Left forelimb (tissue), 1 donor: ENCODE measurements at places on chromosomes 5 and 9.

DNA sequence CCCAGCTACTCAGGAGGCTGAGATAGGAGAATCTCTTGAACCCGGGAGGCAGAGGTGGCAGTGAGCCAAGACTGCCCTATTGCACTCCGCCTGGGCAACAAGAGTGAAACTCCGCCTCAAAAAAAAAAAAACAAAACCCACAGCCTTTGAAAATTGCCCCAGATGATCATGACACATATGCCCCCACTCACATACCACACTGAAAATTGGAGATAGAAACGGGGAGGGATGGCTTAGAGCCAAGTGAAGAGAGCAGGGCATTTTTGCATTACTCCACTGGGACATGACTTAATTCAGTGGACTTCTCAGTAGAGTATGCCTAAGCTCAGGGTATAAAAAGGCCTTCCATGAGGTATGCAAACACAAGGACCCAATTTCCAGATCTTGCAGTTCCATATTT, 309.3 kb downstream of the BNC2 start:
- DNase-seq = no peak

- DNase-seq = no peak
Measured at GRCh38 chr9:136829981-136830885, 12.0 kb upstream of the AJM1 start.

- DNase-seq = peak; percentile 30
Measured at GRCh38 chr5:2724031-2724581, 27.4 kb downstream of the IRX2 start.

GRCh38 chr5:178418471-178419010, 171.7 kb downstream of the COL23A1 start:
- DNase-seq = peak; percentile 44

DNA sequence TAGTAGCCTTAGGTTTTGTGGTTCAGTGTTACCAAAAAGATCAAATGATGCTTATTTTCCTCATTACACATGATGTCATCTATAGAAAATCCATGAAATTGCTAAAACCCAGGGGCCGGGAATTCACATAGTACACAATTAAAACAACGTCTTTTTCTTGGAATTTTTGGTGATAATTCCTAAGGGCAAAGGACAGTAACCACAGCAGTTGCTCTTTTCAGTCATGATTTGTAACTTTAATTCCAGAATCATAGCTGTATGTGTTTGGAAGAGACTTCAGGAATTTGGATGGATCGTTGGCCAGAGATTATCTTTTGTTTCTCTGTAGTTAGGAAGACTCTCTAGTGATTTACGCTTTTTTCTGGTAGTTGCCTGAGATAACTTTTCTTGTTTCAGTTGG, 748.7 kb downstream of the TLE4 start:
- DNase-seq = no peak

GRCh38 chr9:100459963-100460362, 13.0 kb upstream of the TMEFF1 start:
- no peak for DNase-seq

- no peak for DNase-seq
Measured at GRCh38 chr9:95336281-95336680, 18.8 kb upstream of the FANCC start.

DNA sequence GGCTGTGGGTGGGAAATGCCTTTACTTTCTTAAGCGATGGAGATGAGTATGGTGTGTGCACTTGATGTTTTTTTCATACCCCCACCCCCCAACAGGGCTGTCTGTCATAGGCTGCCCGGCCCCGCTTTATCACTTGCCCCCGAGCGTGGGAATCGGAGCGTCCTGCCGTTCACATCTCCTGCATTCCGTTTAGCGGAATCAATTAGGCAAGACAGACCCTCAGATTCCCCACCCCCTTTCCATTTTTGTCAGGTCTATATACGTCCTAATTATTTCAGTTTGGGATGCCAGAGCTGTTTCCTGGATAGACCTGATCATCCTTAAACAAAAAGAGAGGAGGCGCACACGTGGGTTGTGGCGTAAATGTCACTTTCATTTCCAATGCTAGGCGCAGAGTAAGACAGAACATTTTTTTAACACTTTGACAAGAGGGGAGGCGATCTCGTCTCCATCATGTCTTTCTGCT, 217.2 kb downstream of the MEF2C start:
- peak; percentile 64 for DNase-seq

- DNase-seq = no peak
Measured at GRCh38 chr5:144060598-144060997, 109.9 kb downstream of the YIPF5 start.

DNA sequence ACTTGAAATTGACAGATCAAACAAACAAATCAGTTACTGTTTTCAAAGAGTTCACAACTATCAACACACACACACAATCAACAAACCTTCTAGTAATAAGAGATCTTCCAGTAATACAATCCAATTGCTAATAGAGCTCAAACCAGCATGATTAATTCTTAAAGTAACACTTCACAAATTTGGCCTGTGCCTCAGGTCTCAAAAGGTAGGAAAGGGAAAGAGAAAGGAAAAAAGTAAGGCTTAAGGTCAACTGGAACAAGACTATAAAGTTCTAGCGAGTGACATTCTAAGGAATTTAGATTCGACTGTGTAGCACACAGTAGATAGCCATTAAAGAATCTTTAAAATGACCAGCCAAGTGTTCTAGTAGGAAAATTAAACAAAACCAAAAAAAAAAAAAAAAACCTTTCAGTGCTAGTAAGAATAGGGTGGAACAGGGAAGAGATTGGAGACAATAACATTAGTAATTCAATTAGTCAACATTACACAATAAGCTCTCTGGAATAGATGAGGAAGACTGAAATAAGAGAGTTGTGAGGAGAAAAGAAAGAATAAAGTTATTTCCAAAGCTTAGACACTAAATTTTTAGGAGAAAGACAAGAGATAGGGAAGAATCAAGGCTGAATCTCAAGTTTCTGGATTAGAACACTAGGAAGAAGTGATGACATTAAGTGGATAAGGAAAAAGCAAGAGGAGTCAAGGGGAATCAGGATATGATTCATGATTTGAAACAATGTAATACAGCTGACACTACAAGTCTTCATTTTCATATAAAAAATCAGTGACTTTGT, 86.1 kb downstream of the FBXL17 start:
- no peak for DNase-seq

DNA sequence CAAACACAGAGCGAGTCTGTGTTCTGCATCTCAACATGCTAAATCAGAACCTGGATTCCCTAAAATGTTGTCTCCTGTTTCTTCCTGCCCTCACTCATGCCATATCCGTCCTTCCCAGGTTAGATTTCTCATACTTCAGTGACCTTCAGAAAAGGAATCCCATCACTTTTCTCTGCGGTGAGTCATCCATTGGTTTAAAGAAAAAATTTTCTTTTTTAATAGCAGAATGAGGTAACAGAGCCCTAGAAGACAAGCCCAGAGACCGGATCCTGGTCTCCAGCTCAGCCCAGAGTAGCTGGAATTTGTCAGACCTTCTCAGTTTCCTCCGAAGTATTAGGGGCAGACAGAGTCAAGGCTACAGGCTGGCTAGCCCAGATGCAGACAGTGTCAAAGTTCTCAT, 143.2 kb upstream of the DMRT1 start:
- DNase-seq = no peak

DNA sequence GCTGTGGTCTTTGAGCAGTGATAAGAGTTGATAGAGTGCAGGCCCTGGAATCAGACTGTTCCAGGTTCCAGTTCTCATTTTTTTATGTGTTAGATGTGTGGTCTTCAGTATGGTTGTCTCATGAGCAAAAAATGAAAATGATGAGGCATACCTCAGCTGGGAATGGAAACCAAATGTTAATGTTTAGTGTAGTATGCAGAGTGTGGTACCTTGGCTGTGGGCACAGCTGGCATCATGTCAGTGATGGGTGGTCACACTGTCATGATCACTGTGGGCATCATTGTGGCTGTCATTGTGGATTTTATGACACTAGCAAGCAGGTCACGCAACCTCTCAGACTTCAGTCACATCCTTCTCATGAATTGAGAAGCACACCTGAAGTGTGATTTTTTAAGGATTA, 6.4 kb downstream of the ABLIM3 start:
- DNase-seq = no peak

GRCh38 chr9:71326360-71326759, 204.9 kb upstream of the TRPM3 start:
- DNase-seq = no peak

- no peak for DNase-seq
Measured at GRCh38 chr9:89497257-89497963, 503 bp downstream of the SEMA4D start.

GRCh38 chr9:38228331-38229103, 159.5 kb upstream of the SHB start:
- no peak for DNase-seq

DNA sequence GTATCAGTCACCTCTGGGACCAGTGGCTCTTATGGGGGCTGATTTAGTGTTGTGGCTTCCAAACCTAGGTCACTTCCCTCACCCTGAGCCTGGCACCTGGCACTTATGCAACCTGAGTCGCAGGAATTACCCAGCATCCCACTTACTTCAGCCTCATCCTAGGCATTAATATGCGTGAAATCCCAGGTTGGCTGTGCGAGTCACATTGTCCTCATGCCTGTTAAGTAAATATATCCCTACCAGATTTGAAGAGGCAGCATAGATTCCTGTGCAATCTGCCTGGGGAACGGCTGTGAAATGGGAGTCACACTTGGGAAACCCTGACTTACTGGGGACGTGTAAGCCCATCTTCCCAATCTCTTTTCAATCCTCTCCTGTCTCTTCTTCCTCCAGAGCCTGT, 42.7 kb upstream of the AKNA start:
- DNase-seq = peak; percentile 14

DNA sequence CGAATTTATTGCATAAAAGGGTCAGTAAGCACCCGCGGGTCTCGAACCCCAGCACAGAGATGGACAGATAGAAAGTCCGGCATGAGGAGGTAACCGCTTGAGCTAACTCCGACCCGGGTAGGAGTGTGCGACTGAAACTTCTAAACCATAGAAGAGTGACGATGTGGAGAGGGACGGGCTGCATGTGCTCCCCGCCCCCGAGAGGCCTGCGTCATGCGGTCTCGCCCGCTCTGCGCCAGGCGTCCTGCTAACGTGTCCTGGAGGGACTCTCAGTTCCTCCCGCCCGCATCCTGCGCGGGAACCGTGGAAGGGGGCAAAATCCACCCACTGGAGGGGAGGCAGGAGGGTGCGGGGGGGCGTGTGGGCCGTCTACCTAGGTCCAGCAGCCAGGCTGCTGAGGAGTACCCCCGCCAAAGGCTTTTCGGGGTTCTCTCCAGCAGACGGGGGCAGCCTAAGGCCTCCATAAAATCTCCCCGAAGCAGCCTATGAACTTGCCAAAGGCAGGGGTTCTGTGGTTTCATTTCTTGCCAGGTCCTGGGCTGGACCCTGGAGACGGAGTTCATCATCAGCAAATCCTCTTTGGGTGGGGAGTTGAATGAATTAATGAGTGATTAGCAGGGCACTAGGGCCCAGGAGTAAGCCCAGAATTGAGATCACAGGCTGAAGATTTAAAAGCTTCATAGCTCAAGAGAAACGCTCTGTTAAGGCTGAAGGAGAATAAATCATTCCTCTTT, 51.9 kb downstream of the TGFBI start:
- peak; percentile 94 for DNase-seq

DNA sequence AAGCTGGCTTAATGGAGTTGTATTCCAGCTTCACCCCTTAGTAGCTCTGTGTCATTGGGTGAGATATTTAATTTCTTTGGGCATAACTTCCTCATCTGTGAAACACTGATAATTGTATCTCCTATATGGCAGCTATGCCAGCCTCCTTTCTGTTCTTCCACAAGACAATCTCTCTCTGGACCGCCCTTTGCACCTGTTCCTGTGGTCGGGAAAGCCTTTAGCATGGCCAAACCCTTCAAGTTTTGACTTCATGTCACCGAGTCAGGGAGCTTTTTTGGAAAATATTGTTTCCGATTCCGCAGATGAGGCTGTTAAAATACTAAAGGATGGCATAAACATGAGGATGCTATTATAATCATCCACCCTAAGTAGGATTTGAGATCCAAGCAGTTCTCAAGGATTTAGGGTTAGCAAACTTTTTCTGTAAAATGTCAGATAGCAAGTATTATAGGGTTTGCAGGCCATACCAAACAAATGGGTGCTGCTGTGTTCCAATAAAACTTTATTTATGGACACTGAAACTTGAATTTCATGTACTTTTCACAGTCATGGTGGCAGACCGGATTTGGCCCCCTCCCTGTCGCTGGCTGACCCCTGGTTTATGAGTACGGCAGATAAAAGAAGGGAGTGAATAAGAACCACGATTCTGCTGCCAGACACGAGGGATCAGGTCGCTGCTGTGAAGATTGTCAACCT, 695 bp upstream of the NDFIP1 start:
- DNase-seq = no peak

DNA sequence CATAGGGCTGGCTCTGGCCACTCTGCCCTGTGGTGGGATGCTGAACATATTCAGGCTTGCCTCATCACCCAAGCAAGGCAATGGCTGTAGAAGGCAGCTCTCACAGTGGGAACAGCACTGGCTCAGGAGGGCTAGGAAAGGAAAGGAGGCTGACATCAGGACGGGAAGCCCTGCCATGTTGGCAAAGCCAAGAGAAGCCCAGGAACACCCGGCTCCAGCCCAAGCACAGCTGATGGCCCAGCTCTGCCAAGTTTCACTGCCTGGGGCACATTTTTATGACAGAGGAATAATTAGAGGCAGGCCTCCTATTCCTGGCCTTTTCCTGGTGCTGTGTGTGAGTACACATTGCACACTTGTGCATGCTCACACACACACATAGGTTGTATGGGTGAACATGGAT, 163.6 kb upstream of the SMIM23 start:
- DNase-seq = no peak

- DNase-seq = no peak
Measured at GRCh38 chr5:154409230-154409840, 36.5 kb upstream of the SAP30L start.

- DNase-seq = no peak
Measured at GRCh38 chr5:88226881-88227450, 41.7 kb downstream of the TMEM161B start.

- no peak for DNase-seq
Measured at GRCh38 chr9:18379073-18379811, 94.7 kb upstream of the ADAMTSL1 start.

- DNase-seq = no peak
Measured at GRCh38 chr9:5869315-5870019, 21.2 kb upstream of the MLANA start.

- peak; percentile 92 for DNase-seq
Measured at GRCh38 chr5:179326122-179326927, 18.9 kb downstream of the ADAMTS2 start.

DNA sequence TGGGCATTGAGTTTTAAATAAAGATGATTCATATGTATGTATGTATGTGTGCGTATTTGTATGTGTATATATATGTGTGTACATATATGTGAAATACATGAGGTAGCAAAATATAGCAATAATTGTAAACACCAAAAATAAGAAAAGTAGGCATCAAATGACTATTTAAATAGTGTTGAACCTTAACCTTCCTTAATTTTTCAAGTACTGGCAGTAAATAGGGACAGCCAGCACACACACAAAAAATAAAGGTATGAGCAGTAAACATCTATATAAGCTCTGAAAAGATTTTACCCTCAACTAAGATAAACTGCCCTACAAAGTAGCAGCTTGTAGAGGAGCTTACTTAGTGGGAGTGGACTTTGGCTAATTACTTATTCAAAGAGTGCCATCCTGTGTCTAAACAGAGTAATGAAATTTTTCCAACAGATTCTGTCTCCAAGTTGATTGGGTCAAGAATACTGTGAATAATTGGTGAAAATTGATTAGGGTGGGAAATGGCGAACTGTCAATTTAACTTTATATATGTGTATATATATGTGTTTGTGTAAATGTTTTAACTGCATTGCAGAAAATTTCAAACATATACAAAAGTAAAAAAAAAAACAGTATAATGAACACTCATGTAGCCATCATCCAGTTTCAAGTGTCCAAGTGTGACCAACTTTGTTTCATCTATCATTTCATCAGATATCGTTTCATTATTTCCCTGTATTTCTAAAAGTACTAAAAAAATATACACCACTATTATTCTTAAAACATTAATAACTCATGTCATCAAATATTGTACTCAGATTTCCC, 2.0 kb upstream of the ADAMTS6 start:
- no peak for DNase-seq
